SK-N-SH treated with all-trans-retinoic acid at 6 μM for 48 hours (cell line): ENCODE measurements at places on chromosomes 1 and 21.

DNA sequence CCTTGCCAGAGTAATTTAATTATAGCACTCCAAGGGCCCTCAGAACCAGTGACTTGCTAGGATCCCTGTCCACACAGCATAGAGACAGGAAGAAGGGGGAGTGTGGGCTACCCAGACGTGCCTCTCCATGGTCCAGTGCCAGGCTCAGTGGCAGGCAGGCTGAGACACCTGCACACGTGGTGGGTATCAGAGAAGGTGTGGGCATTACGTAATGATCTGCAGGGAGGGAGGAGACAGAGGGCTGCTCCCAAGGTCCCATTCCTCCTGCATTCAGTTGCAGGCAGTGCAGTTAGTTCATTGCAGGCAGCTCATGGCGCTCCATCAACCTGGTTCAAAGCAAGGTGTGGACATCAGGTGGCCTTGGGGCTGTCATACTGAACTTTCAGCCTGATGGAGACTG is 49.9 kb downstream of the C8B start:
- no peak for ATAC-seq

DNA sequence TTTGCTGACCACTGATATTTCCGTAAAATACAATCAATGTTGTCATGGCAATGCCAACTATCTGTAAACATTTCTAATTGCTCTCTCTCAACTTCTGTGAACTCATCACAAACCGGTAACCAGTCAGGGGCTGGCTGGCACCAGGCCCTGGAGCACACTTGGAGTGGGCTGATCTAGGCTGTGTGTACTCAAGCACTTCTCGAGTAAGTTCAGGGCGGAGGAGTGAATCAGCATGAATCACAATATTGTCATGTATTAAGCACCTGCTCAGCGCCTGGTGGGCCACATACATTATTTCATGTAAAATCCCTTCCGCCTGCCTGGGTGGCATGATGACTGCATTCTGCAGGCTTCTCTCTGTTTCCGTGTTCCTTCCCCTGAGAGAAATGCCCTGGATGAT is 212.4 kb downstream of the FOXD2 start:
- peak; percentile 68 for ATAC-seq

- ATAC-seq = no peak
Measured at GRCh38 chr1:228279011-228279721, 71.3 kb downstream of the OBSCN start.

DNA sequence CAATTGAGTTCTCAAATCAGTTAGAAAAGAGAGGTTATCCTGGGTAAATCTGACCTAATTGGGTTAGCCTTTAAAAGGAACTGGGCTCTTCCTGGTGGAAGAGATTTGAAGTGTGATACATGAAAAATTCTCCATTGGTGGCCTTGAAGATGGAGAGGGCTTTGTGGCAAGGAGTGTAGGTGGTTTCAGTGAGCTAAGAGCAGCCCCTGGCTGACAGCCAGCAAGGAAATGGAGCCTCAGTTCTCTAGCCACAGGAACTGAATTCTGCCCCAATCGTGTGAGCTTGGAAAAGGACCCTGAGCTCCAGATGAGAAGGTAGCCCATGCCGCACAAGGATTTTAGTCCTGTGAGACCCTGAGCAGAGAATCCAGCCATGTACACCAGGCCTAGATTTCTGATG is 12.7 kb upstream of the HYI start:
- ATAC-seq = peak; percentile 16

GRCh38 chr1:172252958-172253357 is 167.5 kb upstream of the C1orf105 start:
- ATAC-seq = no peak

- peak; percentile 90 for ATAC-seq
Measured at GRCh38 chr1:21334214-21335087, 44.2 kb upstream of the ECE1 start.

DNA sequence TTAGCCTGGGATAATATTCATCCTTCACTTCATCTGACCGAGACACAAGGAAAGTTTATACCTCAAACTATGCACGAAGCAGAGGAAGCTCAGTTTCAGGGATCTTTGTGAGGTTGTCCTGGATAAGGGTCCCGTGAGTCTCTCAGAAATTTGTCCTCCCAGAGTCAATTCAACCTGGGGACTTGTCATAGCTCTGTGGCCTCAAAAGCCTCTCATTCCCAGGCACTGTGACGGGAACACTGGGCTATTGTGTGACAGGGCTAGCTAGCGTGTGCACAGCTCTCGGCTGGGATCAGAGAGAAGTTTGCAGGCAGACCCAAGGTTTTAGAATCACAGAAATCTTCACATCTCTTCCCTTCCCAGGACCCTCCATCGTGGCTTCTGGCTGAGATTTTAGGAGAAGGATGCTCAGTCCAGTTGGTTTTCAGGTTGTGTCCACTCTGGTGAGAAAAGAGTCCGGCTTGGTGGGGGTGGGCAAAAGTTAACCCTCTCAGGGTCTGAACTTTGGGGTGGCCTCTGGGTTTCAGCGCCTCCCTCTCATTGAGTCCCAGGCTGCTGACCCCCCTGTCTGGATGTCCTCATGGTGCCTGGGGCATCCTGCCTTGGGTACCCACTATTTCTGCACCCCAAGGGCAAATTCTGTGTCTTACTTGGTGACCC is 20.4 kb upstream of the LBR start:
- ATAC-seq = no peak

- ATAC-seq = peak; percentile 30
Measured at GRCh38 chr1:38858833-38859560, 575 bp downstream of the RRAGC start.

GRCh38 chr1:27397749-27398148 is 5.3 kb downstream of the GPR3 start:
- no peak for ATAC-seq
